Occipital lobe (tissue), 3 donors: ENCODE measurements at places on chromosomes 11 and 22.

- DNase-seq = no peak
These were observed 13.0 kb upstream of the UPK3A start for GRCh38 chr22:45271667-45272201.

DNA sequence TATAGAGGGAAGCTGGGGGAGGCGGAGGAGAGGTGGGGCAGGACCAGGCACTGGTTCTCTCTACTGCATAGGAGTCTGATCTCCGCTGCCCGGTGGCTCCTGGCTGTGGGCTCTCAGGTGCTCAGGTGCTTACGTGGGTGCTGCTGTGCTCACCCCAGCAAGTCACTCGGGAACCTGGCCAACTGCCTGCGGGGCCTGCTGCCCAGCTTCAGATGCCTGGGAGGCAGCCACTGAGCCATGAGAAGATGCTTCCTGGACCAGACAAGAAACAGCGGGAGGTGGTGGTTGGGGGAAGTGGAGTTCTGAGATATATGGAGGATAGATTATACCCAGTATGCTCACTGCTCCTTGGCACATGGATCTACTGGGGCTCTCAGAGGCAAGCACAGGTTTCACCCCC lies 1303.4 kb downstream of the TBC1D22A start:
- no peak for DNase-seq

GRCh38 chr22:47270463-47271135 lies 508.1 kb downstream of the TBC1D22A start:
- no peak for DNase-seq

DNA sequence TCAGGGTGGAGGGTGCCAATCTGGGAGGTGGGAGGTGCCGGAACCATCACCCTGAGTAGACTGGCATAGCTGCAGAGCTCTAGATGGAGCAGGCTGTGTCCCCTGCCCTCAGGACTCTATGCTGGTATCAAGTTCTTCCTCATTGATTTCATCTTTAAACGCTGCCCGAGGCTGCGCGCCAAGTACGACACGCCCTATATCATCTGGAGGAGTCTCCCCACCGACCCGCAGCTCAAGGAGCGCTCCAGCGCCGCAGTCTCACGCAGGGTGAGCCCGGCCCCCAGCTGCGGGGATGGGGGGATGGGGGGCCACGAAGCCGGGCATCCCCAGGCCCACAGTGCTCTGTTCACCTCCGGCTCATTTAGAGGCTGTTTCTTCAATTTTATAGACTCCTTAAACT lies 52.5 kb downstream of the GRAMD4 start:
- DNase-seq = no peak

GRCh38 chr11:117473481-117474091 lies 145.9 kb downstream of the CEP164 start:
- DNase-seq = no peak

GRCh38 chr11:129894278-129895125 lies 876 bp downstream of the NFRKB start:
- DNase-seq = no peak

- no peak for DNase-seq
These were observed 13.2 kb downstream of the TP53AIP1 start for GRCh38 chr11:128929468-128929867.
